Gastroesophageal sphincter (tissue), 4 donors: ENCODE measurements at places on chromosomes 1 and 21.

DNA sequence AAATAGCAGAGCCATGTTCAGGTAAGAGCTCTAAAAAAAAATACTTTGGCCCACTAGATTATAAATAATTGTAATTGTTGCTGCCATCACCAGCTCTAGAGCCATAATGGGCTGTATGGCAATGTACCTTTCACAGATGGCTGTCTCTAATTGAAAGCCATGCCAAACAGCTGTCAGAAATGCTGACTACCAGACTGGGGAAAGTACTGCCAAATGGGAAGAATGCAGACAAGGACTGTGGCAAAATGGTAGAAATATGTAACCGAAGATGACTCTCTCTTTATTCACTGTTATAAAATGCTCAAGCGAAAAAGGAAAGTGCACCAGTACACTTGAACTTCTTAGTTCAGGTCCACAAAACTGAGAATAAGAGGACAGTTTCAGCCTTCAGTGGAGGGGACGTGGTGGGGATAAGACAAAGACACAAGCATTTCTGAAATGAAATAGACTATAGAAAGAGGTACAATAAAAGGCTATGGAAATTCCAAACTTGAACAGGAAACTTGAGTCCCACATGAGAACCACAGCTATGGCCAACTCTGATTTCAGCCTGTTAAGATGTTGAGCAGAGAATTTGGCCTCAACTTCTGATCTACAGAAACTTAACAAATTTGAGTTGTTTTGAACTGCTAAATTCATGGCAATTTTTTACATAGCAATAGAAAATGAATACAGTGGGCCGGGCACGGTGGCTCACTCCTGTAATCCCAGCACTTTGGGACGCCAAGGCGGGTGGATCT, 46.5 kb upstream of the LPGAT1 start:
- ATAC-seq, result no peak

GRCh38 chr1:209130886-209131285, 452.6 kb upstream of the CAMK1G start:
- no peak for ATAC-seq

DNA sequence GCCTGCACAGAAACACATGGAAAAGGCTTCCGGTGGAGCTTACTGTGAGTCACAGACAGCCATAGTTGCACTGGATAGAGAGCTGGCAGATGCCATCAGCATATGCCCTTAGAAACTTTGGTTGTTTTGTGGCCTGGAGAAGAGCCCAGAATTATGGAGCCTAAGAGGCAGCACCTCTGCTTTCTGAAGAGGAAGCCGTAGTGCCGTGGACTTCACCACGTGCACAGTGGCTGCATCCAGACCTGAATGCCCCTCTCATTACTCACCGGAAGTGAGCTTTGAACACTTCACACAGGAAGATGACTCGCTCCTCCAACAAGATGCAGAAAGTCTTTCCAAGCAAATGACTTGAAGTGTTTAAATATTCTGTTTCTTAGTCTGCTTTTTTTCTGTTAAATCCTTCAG, 28.4 kb downstream of the JUN start:
- ATAC-seq, result peak; percentile 83

- ATAC-seq, result no peak
These were observed 162.8 kb downstream of the FASLG start for GRCh38 chr1:172821609-172822274.

DNA sequence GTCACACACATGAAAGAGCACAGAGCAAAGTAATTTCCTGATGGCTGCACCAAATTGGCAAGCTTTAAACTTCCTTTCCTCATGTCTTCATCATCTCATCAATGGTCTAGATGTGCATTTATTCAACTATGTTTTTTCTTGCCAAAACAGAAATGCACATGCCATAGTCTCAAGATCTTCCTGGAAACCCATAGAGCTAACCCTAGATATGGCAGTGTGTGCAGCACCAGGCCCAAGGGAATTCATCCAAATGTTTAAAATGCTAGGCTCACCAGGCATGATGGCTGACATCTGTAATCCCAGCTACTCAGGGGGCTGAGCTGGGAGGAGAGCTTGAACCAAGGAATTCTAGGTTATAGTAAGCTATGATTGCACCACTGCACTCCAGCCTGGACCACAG, 31.2 kb upstream of the PALMD start:
- ATAC-seq, result no peak

- no peak for ATAC-seq
These were observed 41.6 kb upstream of the EDN2 start for GRCh38 chr1:41525891-41526587.

DNA sequence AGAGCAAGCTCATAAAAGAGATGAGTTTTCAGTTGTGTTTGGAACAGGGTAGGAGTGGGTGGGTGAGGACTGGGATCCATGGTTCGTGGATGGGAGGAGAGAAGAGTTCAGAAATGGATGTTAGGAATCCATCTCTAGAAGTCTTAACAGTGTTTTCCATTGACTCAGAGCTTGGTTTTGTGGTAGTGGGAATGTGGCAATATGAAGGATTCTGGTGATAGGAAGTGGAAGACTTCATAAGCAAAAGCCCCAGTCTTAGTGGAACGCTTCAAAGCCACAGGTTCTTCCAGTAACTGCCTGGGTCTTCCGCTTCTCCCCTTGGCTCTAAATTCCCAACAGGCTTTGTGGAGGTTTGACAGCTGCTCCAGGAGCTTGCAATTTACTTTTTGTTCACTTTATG, 167.9 kb downstream of the KCNJ6 start:
- ATAC-seq, result no peak

DNA sequence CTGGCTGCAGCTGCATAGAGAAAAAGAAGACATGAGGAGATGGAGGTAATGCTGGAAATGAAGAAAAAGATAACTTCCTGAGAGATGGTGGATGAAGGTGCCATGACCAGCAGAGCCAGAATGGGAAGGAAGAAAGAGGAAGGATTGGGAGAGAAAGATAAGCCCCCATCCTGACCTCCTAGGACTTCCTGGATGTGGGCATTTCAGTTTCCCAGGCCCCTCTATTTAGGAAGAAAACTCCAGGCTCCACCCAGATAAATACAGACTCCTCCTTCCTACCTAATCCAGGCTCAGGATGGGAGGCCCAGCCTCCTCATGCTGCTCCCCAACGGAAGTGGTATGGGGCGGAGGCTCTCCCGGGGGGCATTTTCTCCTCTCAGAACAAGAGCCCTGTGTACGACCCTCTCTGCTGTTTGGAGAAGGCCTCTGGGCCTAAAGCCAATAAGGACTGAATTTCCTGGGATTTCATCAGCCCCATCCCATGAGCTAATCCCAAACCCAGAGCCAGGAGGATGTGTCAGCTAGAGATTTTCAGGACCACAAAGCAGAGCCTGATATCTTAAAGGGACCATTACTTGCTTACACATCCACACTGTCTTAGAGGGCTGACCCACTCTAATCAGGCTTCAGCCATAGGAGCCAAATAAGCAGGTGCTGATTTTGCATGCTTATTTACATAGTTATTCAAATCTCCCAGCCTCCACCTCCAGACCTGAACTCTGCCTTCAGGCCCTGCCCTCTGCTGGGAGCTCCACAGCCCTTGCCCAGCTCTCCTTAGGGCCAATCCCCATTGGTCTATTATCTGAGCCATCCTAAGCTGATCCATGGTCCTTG, 5.1 kb upstream of the ARHGEF2 start:
- ATAC-seq, result peak; percentile 79

DNA sequence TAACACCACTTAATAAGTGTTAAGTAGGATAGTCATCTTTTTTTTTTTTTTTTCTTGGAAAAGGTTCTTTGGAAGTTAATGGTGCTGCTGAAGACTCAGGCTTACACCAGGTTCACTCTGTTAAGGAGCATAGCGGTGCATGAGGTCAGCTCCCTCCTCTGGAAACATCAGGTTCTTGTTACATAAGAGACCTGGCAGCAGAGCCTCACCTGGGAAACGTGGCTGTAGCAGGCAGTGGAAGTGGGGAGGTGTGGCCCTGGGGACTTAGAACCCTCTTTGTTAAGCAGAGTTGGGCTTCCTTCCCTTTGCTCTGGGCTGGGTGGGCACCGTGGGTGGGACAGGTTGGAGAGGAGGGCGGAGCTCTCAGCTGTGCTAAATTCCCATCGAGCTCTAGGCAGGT, 104.1 kb downstream of the CNIH3 start:
- no peak for ATAC-seq

DNA sequence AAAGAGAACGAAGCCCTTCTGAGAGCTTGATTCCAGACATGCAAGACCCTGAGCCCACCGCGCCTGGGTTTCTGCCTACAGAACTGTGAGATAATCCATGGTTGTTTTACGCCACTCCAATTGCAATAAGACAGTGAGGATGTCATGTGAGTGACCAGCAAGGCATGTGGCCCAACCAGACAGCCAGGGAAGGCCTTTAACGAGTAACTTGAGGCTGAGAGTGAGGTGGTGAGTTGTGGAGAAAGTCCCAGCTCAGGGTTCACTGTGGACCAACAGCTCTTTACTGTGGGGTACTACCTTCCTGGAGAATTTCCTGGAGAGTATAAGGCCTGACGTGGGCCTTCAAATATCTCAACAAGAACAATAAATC, 153.9 kb downstream of the ETS2 start:
- no peak for ATAC-seq

- ATAC-seq, result no peak
These were observed 39.6 kb downstream of the UCHL5 start for GRCh38 chr1:193019442-193020026.

GRCh38 chr1:193703655-193704054, 517.2 kb upstream of the B3GALT2 start:
- ATAC-seq, result no peak

- no peak for ATAC-seq
These were observed 1422.3 kb downstream of the PLA2G4A start for GRCh38 chr1:188251036-188251435.

DNA sequence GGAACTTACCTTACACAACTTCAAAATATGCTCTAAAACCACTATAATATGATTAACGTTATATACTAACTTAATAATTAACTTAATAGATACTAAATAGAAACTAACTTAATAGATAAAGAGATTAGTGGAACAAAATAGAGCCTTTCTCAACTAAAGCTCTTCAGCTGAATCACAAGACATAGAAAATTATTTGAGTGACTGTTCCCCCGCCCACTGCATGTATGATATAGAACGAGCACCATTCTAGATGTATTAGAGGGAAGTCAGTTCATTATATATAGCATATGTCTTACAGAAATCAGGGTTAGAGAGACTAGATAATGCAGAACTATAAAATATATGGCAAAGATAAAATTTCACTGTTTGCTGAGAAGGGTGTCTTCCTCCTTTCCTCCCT, 16.3 kb downstream of the LYPLAL1 start:
- no peak for ATAC-seq

DNA sequence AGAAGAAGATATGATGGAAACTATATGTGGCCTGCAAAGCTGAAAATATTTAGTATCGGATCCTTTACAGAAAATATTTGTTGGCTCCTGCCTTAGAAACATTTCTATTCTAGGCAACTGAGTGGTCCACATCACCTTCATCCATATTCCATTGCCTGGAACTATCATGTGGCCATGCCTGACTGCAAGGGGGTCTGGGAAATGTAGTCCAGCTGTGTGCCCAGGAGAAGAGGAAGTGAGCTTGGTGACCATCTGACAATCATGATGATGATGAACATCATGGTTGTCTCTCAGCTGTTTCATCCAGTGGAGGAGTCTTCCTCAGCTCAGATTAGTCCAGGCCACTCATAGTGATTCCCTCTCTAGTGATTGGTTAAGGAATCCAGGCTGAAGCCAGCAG, 61.8 kb upstream of the IFNLR1 start:
- no peak for ATAC-seq

GRCh38 chr21:33266789-33267135, 595 bp downstream of the IL10RB start:
- no peak for ATAC-seq

GRCh38 chr1:88399690-88400089, 284.4 kb upstream of the PKN2 start:
- ATAC-seq, result no peak

- ATAC-seq, result peak; percentile 58
These were observed 337.8 kb downstream of the HLX start for GRCh38 chr1:221217029-221217428.

DNA sequence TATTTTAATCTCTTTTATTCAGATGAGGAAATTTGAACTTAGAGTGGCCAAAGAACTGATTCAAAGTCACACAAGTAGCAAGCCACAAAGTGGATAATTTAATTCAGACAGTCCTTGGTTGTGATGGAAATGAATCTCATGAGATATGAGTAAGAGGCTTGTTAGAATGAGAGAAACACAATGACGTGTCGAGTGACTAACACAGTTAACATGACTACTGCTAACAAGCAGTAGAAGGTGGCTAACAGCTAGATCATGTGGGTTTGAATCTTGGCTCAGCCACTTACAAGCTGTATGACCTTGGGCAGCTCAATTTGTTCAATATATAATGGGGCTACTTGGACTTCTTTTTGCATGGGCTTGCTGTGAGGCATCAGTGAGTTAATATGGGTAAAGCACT, 104.5 kb upstream of the LMO4 start:
- peak; percentile 37 for ATAC-seq

- ATAC-seq, result peak; percentile 25
These were observed 79.2 kb downstream of the ARHGEF10L start for GRCh38 chr1:17618558-17619247.

- ATAC-seq, result peak; percentile 65
These were observed 425.7 kb upstream of the USP24 start for GRCh38 chr1:55640708-55641473.

DNA sequence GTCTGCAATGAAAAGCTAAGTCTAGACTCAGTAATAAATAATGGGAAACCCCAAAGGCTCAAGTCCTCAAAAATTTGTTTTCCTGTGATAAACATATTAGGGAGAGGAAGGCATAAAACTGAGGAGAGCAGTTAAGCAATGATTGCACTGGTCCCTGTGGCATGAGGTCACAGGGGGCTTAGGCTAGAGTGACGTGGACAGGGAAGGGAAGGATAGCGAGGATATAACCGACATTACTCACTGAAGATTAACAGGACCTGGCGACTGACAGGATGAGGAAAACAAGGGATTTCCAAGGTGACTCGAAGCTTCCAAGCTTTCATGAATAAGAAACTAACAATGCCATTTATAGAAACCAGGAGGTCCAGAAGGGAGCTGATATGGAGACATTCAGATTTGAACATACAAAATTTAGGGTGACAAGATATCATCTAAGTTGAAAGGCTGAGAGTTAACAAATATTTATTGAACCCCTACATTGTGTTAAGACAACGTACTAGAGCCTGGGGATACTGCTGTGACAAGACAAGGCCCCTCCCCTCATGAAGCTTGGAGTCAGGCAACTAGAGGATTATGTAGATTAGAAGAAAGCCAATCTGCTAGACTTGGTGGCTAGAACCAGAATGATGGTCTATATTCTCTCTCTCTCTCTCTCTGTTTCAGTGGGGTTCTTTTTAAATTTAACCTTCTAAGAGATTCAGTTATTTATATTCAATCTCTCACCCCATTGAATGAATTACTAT, 33.2 kb upstream of the PKN2 start:
- no peak for ATAC-seq

GRCh38 chr1:60747353-60747752, 335.0 kb upstream of the NFIA start:
- no peak for ATAC-seq

GRCh38 chr21:36846631-36847030, 119.8 kb downstream of the HLCS start:
- ATAC-seq, result no peak
